ENCODE measurements at places on chromosomes 2 and 18.
A peak's percentile ranks its signal among the peaks of the same experiment; 100 is the strongest.

DNA sequence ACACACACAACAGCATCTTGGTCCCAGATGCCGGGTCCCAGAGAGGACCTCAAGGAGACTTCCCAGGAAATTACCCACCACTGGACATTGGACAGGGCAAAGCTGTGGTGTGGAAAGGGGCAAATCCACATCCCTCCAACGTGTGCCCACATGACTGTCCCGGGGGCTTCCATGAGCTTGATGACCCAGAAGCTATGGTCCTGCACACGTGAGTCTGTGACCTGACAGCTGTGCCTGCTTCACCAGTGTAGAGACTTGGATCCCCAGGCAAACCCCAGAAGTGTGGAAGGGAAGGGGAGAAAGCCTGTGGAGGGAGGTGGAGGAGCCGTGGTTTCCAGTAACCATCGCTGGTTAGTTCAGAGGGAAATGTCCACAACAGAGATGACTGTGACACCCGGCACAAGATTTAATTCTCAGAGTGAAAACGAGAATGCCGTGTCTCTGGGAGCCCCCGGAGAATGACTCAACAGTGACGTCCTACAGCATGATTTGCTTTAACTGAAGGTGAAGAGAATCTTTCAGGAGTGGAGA lies 19.1 kb upstream of the GPR55 start:
- no peak for DNase-seq

- DNase-seq = no peak
Measured at GRCh38 chr2:95074663-95075439, 46.8 kb downstream of the MRPS5 start.

GRCh38 chr2:194004590-194005206 lies 1652.3 kb upstream of the SLC39A10 start:
- no peak for DNase-seq

- no peak for DNase-seq
Measured at GRCh38 chr2:235647877-235648276, 154.0 kb downstream of the AGAP1 start.

GRCh38 chr2:240576036-240576435 lies 7.8 kb downstream of the RNPEPL1 start:
- no peak for DNase-seq

GRCh38 chr18:69265656-69266055 lies 135.0 kb upstream of the DOK6 start:
- no peak for DNase-seq

- DNase-seq = no peak
Measured at GRCh38 chr2:230318190-230319121, 8.5 kb upstream of the SP140L start.

DNA sequence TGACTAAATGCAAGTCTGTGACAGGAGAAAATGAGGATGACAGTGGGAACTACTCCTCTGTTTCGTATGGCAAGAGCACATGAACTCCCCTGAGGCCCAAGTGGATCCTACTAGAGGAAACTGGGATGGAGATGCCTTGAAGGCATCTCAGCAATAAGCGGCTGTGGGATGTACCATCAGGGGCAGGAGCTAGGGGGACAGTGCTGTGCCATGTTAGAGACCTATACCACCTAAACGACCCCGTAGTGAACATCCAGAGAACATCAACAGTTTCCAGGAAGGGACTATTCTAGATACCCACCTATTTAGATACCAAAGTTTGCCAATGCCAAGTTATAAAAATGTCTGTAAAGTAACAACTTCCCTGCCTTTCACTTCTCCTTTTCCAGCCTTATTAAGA lies 860.8 kb upstream of the ACVR2A start:
- no peak for DNase-seq

GRCh38 chr2:138504546-138505235 lies 3.1 kb downstream of the SPOPL start:
- no peak for DNase-seq

DNA sequence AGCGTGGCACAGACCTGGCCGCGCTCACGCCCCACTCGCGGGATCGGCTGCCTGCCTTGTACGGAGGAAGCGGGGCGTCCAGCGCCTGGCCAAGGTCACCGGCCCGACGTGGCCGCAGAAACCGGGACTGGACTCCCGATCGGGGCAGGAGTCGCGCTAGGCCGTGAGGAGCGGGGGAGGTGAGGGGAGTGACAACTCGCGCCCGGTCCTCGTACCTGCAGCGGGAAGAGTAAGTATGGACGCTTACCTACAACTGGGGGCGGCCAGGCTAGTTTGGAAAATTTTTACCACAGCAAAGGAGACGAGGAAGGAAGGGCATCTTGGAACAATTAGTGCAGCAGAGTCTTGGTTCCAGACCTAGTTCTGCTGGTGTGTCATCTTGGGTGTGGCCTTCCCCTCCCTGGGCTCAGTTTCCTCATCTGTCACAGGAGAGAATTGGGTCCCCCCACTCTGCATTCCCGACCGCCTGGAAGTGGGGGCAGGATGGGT lies 693 bp downstream of the UBE2F start:
- no peak for DNase-seq

DNA sequence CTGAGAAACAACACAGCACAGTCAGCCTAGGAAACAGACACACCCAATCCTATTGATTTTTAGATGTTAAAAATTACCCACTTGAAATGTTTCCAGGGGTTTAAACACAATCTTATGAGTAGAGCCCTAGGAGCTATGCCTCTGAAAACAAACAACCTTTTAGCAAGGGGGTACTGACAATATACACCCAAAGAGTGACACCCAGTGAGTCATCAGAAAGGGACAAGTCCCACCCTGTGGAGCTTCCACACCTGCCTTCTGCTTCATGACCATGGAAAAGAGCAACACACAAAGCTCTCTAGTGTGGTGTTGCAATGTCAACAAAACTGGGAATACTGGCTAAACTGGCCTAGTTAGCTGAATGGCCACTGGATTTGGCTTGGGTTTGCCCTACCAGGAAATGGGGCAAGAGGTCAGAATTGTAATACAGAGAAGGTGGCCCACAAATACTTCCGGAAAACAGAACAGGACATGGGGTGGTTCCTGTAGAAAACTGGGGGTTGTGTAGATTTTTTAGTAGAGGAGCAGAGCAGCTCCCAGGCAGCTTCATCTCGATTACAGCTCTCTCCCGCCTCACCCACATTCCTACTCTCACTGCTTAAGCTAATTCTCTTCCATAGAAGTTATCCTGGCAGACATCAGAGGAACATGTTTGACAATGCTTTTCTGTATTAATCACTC lies 98.2 kb downstream of the GAREM1 start:
- no peak for DNase-seq

DNA sequence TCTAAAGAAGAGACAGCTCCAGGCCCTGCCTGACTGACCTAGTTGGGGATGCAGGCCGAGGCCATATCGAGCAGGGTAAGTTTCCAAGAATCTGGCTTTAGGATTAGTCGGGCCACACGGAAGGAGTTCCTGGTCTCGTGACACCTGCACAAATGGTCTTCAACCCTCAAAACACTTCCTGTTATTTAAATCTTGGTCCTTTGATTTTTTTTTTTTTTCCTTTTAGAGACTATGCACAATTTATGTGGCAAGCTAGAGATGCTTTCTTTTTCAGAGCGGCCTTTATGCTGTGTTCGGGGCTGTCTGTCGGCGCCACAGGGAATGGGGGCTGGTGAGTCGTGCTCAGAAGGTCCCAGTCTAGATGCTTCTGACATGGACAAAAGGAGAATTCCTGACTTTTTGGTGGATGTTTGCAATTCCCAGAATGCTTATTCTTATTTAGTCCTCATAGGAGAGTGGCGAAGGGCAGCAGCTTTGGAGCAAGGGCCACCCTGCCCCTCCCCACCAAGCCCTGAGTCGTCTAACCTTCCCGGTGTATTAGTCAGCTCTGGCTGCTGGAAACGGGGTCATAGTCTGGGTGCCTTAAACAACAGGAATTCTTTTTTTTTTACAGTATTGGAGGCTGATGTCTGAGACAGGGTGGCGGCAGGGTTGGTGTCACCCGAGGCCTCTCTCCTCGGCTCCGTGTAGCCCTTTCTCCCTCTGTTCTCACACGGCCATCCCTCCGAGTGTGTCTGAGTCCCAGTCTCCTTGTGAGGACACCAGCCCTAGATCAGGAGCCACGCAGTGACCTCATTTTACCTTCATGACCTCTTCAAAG lies 27.4 kb downstream of the HPCAL1 start:
- peak; percentile 35 for DNase-seq

DNA sequence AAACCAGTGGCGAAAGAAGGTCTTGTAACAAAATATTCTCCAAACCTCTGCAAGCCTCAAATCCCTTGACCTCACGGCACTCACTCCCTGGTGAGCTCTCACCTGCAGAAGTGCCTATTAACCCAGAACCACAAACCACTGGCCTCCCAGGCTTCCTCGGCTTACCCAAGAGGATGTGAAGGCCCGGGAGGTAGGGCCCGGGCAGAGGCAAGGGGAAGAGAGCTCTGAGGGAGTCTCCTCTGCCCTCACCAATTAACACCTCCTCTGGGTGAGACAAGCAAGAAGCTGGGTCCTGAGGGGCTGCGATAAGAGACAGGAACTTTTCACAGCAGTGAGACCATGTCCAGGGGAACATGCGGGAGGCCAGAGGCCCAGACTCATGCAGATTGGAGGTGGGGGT lies 53.7 kb downstream of the EMX1 start:
- no peak for DNase-seq

DNA sequence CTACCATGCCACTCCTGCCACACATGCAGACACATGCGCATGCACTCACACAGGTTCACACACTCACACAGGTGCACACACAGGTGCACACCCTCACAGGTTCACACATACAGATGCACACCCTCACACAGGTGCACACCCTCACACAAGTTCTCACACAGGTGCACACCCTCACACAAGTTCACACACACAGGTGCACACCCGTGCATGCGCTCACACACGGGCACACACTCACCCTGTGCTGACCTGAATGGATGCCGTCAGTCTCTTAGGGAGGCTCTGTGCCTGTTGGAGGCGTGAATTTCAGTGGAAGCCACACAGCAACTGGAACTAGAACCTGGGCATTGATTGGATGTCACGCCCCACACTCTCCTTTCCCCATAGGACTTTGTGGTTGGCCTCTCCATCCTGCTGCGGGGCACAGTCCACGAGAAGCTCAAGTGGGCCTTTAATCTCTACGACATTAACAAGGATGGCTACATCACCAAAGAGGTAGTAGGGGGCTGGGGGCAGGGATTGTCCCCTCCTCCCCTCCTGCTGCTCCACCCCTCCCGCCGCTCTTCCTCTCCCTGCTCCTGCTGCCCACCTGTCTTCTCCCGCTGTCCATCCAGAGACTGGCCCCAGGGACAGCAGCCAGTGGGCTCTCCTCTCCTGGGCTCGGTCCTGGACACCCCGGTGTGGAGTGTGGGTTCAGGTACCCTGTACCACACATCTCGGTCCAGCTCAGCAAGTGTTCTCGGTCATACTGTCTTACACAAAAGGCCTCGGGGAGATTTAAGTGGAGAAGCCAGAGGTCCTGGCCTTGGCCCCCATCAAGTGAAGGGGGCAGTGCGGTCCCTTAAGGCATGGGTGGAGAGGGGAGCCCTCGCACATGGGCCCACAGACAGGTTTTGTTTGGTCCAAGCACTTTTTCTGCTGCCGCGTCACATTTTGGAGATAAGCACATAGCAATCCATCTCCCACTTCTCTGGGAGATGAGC lies 21.0 kb upstream of the FAHD2A start:
- no peak for DNase-seq

DNA sequence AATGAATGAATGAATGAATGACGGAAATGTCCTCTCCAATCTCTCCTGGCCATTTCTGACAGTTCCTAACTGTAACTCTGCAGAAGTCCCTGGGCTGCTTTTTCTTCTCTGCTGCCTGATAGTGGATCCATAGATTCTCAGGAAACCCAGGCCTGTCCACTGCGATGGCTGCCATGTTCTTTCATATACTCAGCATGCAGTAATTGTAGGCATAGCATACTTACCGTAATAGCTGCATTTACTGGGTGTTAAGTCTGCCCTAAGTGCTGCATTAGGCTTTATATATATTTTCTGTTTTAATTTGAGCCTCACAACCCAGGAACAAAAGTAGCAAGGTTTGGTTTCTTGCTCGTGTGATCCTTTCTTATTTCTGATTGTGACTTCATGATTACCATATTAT lies 122.9 kb downstream of the DCC start:
- DNase-seq = no peak

GRCh38 chr2:109129356-109129920 lies 433 bp downstream of the SH3RF3 start:
- DNase-seq = no peak

GRCh38 chr2:55590810-55591440 lies 26.5 kb downstream of the PPP4R3B start:
- peak; percentile 82 for DNase-seq

DNA sequence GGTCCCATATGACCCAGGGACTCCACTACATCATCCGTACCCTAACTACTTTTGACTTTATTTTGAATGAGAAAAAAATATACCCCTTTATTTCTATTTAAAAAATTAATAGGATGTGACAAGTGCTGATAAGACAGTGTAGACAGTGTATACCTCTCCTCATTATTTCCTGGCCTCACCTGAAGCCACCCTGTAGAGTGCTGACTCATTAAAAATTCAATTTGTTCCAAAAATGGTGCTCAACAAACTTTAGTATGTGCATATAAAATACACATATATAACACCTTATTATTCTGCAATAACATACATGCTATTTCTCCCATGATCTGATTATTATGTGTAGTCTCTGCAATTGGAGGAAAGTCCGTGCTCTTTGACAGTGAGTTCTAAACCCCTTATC lies 20.8 kb downstream of the NOL4 start:
- no peak for DNase-seq

- DNase-seq = no peak
Measured at GRCh38 chr2:227163485-227163997, 464 bp downstream of the COL4A4 start.

DNA sequence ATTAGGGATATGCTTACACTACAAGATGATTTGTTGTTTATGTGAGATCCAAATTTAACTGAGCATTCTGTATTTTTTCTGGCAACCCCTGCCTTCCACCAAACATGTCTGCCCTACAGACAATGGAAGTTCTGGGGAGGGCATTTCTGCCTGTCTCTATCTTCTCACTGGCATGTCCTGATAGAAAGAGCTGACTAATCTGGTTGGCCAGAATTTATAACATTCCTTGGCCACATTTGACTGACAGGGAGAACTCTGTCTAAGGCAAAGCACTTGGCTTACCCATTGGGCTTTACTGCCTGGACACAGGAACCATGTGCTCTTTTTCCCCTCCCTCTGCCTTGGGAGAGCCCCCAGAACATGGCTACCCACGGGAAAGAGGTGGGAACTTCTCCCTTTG lies 70.6 kb upstream of the TMEM178A start:
- no peak for DNase-seq

- no peak for DNase-seq
Measured at GRCh38 chr2:72998724-72999123, 72.8 kb downstream of the SFXN5 start.

DNA sequence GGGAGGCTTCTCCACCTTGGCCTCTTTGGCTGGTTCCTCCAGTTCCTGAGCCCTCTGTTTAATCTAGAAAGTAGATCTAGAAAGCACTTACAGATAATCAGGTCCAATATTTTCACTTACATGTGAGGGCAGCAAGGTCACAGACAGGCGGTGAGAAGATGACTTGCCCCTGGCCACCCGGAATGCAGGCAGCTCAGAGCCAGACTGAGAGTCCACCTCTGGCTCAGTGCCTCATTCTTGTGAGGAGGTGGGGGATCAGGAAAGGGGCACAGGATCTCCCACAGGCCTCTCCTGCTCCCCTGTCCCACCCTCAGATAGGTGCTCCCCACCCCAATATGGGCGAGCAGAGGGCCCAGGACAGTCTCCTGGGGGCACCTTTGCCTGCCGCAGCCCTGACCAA lies 5.8 kb downstream of the WNT6 start:
- no peak for DNase-seq
